RPMI7951 (cell line): ENCODE measurements at places on chromosomes 13 and 19. TPM values are rescaled to one million over a fixed set of nuclear protein-coding genes. Genes with fewer than 3 reads are reported as not detected.
A peak's percentile ranks its signal among the peaks of the same experiment; 100 is the strongest.

Gene PCSK4
- total RNA-seq: 0.39 and 5.5 TPM in 2 replicates

Gene ZNF626
- total RNA-seq: 10.9 and 14.0 TPM in 2 replicates

Gene RAP2A
- total RNA-seq: 27.7 and 28.2 TPM in 2 replicates

Gene ZNF547
- 2.1 and 2.5 TPM in 2 replicates for total RNA-seq

Gene CLEC17A
- not detected in 2 replicates for total RNA-seq

Gene GPR4
- total RNA-seq: 0.10 TPM in 1 of 2 replicates, not detected in the other

Gene KPNA3
- total RNA-seq: 20.0 and 27.3 TPM in 2 replicates

Gene ZNF324B
- total RNA-seq: 4.1 and 9.3 TPM in 2 replicates

- no peak for DNase-seq
These were observed 6.1 kb upstream of the IFNL4 start for GRCh38 chr19:39254531-39255345.

GRCh38 chr19:42023121-42023942 lies 29.3 kb upstream of the ATP1A3 start:
- peak; percentile 15 for DNase-seq

- DNase-seq: peak; percentile 90
These were observed 7.3 kb downstream of the OPA3 start for GRCh38 chr19:45577111-45577905.

GRCh38 chr19:40650749-40651305 lies 39.6 kb downstream of the NUMBL start:
- peak; percentile 43 for DNase-seq

DNA sequence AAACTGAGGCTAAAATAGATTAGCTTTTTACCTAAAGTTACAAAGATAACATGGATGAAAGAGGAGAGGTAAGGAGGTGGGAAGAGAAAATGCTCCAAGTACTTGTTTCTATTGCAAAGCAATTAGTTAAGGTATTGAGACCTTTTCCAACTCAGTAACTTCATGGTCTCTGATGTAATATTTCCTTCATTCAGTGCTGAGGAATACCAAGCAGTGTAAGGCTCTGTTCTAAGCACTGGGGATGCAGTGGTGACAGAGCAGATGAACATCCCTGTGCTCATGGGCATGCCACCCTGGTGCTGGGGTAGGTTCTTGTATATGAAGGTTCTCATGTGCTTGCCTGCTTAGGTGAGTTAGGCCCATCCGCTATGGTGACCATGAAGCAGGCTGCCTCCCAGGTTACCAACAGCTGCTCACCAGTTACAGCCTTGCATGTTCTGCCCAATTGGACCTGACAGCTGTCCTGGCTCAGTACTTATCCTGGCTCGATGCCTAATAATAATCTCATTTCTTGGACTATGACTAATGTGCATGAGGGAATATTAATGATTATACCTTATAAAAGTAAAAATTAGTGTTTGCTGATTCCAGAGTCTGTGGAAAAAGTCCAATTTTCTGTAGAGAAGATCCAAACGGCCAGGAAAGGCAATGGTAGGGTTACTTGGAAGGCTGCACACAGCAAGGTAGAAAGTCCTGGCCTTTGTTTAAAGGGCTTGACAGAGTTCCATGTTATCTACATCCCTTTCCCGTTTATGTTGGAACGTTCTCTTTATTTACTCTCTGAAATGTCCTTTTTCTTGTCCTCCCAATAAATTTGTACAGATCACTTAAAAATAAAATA lies 48.3 kb downstream of the LATS2 start:
- DNase-seq: no peak

DNA sequence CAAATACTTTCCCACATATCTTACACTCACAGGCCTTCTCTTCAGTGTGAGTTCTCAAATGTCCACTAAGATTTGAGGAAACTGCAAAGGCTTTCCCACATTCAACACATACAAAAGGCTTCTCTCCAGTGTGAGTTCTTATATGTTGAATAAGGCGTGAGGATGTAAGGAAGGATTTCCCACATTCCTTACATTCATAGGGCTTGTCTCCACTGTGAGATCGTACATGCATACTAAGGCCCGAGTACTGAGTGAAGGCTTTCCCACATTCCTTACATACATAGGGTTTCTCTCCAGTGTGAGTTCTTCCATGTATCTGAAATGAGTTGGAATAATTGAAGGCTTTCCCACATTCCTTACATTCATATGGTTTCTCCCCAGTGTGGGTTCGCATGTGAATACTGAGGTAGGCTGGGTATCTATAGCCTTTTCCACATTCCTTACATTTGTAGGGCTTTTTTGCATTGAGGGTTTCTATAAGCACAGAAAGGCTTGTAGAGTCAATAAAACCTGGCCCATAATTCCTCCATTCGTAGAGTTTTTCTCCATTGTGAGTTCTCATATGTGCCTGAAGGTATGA lies 9.6 kb downstream of the ZNF426 start:
- DNase-seq: peak; percentile 31

DNA sequence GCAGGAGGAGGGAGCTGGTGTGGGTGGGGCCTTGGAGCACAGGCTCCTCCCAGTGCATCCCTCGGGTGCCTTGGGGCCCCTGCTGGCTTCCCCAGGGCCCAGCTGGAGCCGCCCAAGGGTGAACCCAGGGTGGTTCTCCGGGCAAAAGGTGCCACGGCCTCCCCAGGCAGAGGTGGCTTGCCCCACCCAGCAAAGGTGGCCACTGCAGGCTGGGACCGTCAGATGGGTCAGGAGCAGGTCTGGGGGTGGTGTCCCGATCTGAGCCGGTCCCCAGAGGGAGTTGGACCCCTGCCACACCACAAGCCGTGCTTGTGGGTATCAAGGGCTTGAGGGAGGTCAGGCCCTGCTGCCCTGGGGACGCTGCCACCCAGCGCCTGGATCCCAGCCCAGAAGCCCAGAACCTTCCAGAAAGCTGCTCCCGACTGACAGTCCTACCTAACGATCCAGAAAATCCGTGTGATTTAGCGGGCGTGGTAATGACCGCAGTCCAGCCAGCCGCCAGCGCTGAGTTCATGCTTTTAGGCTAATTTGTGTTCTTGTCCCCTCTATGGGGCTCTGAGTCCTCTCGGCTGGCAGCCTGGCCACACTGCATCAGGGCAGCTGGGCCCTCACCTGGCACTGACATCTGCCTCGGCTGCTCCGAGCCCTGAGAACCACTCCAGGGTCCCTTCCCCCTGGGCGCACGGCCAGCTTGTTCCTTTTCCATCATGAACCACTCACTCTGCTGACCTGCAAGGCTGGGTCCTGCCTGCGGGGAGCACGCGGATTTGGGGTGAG lies 5.0 kb upstream of the GRIN3B start:
- DNase-seq: peak; percentile 87

- DNase-seq: no peak
These were observed 72.3 kb downstream of the KCTD12 start for GRCh38 chr13:76813891-76814290.

DNA sequence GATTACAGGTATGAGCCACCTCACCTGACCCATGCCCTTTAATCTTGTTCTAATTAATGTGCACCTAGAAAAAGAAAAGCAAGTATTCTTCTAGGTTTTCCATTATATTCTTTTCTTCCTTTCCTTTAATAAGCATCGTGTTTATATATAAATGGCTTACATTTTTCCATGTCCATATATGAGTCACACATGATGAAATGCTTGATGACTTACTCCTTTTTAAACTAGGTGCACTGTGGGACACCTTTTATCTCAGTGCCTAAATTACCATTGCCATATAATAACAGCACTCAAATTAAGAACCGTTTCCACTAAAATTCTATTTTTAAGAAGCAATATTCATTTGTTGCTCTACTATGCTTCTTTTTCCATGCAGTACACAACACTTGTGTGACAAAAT lies 363.3 kb downstream of the LIG4 start:
- no peak for DNase-seq

GRCh38 chr19:12126707-12127106 lies 13.4 kb downstream of the ZNF20 start:
- DNase-seq: no peak

DNA sequence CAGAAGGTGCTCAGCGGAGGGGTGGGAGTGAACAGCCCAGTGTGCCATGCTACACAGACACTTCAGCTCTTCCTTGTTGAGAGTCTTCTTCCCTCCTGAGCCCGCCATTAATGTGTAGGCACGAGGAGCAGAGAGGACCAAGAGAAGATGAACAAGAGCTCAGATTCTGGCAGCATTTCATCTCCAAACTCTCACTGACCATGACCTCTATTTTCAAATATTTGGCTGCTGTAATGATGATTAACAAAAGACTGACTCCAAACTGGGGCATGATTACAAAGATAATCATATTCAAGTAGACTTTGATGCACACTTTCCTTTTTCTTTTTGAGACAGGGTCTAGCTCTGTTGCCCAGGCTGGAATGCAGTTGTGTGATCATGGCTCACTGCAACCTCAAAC lies 236.5 kb downstream of the DCLK1 start:
- no peak for DNase-seq

- no peak for DNase-seq
These were observed 1366.6 kb upstream of the MIR17HG start for GRCh38 chr13:89980896-89981295.

DNA sequence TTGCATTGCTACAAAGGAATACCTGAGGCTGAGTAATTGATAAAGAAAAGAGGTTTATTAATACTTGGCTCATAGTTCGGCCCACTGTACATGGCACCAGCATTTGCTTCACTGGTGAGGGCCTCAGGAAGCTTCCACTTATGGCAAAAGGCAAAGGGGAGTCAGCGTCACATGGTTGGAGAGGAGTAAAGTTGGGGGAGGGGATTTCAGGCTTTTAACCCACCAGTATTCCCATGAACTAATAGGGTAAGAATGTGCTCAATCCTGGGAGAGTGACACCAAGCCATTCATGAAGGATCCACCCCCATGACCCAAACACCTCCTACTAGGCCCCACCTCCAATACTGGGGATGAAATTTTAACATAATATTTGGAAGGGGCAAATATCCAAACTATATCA lies 82.5 kb upstream of the MYCBP2 start:
- no peak for DNase-seq

DNA sequence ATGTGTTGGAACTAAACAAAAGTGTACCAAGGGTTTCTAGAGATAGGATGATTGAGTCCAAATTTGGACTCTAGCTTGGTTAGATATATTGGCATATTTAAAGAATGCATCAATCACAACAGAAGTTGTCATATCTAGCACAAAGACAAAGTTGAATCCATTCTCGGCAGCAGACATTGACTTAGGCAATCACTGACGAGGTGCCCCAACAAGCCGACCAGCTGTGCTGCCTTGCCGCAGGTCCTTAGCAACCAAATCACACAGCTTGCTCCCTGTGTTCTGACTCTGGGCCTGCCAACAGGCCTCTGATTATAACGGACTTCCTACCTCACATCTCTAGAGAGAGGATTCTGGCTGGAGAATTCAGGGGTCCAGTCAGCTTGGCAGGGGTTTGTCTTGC lies 208.7 kb downstream of the MTUS2 start:
- no peak for DNase-seq

DNA sequence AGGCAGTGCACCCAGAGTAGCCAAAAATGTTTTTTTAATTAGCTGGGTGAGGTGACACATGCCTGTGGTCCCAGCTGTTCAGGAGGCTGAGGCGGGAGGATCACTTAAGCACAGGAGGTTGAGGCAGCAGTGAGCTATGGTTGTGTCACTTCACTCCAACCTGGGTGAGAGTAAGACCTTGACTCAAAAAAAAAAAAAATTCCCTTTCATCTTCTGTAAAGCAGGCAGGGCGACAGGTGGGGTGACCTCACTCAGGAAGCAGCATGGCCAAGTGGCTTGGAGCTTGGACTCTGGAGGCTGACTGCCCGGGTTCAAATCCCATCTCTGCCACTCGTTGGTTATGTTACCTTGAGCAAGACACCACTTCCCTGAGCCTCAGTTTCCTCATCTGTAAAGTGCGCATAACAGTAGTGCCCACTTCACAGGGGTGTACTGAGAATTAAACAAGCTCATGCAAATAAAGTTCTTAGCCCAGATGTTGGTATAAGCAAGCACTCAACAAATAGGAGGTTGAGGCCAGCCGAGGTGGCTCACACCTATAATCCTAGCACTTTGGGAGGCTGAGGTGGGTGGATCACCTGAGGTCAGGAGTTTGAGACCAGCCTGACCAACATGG lies 48.3 kb downstream of the MAP4K1 start:
- DNase-seq: no peak

DNA sequence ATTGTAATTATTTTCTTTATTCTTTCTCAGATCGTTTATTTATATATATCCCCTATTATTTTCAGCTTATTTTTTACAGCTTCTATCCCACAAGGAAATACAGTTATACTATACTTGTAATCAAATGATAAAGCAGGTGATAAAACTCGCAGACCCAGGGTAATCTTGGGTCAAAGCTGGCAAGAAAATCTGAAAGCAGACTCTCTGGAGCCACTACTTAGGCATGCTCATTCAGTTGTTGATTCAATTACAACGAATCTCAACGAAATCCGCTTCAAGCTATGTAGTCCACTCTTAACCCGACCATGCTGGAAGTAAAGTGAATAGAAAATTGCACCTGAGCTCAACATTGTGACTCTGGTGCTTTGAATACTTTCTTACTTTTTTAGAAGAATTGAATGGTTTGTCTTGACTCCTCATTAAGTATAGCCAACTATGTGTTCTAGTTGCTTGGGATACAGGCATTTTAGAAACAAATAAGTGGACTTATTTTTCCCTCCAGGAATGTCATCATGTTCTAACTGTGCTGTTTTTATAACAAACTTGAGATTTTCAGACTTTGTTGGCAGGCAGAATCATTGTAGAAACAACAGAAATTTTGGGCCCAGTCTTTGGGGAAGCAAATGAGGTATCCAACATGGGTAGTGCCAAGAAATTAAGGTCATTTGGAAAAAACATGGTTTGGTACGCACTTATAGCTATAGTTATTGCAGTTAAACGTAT lies 21.4 kb downstream of the ESD start:
- DNase-seq: no peak

DNA sequence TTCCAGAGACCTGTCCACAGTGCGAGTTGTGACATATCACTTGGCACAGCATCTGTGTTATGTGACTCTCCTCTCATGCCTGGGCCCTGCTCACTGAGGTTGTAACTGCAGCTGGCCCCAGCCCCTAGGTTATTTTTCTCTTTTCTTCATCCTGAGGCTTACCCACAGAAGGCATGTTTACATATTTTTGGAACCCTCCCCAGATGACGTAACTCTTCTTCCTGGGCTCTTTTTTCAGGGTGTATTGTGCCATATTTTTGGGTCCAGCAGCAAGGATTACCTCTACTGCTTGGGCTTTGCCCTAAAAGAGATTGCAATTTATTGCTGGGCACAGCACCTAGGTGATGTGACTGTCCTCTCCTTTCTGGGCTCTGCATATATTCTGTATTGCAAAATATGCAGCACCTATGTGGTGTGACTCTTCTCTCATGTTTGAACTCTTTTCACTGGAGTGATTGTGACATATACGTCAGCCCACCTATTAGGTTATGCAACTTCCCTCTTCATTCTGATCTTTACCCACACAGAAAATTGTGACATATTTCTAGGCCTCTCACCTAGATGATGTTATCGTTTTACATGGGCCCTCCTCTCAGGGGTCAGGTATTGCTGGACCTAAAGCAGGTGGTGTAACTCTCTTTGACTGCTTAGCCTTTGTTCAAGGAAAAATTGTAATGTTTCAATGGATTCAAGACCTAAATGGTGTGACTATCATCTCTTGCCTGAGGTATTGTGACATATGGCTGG lies 64.5 kb upstream of the ZNF724 start:
- no peak for DNase-seq

- no peak for DNase-seq
These were observed 26.0 kb downstream of the TM9SF2 start for GRCh38 chr13:99527301-99527700.
